ENCODE measurements at places on chromosomes 5 and 9.

- no peak for DNase-seq
Observed at GRCh38 chr5:33261305-33261704, 179.5 kb upstream of the TARS1 start.

DNA sequence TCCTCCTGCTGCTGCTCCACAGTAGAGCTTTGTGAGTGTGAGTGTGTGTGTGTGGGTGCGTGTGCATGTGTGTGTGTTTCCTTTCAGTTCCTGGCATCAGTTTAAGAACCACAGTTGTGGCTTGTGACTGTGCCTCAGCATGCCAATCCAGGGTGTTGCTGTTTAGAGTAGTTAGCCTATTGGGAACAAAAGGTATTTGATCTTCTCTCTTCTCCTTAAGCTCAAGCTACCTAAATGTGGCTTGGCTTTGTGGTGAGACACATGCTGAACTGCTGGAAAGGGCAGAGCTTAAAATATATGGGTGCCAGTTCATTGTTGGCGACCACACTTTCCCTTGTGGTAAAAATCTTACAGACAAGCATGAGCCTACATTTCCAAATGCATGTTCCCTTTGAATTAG is 116.6 kb upstream of the BNC2 start:
- DNase-seq: no peak

- DNase-seq: no peak
Observed at GRCh38 chr9:103245369-103245768, 250.2 kb downstream of the CYLC2 start.

DNA sequence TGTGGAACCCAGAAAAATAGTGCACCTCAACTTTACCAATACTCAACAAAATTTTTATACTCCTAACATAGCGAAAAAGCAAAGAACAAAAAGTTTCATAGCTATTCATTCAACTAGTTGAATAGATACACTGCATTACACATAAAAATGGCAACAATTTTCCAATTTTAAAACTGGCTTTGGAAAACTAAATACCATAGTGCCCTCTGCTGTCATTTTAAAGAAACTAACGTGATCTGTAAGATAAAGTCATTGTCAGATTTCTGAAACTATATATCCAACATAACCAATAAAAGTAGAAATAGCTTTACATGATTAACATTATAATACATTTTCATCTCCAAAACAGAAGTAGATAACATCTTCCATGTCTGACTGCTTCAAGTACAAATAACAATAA is 31.6 kb downstream of the DTWD2 start:
- no peak for DNase-seq

DNA sequence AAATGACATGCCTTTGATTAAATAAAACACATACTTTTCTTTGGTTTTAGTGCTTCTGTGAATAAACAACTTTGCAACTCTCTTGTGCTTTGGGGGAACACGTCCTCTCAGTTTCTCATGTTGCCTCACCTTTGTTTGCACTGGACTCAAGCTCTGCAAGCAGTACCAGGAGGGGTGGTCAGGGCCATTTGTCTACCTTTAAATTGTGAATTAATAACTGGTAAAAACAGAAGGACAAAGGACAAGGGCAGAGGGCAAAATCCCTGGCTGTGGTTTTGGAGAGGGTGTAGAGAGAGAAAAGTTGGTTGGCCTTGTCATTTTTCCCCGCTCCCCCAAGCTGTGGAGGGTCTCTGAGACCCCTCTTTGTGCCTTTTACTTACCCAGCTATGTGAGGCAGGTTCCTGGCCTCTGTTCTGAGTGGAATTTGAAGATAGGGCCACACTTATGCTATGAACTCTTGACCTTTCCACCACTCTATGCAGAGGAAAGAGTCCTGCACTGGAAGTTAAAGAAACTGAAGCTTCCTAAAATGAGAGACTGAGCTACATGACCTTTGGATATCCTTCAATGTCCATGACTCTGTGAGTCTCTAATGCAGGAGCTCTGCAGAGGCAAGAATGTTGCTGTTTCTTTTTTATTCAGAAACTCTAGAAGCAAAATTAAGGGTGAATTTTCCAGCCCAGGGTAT is 55.1 kb upstream of the MOCS2 start:
- no peak for DNase-seq

DNA sequence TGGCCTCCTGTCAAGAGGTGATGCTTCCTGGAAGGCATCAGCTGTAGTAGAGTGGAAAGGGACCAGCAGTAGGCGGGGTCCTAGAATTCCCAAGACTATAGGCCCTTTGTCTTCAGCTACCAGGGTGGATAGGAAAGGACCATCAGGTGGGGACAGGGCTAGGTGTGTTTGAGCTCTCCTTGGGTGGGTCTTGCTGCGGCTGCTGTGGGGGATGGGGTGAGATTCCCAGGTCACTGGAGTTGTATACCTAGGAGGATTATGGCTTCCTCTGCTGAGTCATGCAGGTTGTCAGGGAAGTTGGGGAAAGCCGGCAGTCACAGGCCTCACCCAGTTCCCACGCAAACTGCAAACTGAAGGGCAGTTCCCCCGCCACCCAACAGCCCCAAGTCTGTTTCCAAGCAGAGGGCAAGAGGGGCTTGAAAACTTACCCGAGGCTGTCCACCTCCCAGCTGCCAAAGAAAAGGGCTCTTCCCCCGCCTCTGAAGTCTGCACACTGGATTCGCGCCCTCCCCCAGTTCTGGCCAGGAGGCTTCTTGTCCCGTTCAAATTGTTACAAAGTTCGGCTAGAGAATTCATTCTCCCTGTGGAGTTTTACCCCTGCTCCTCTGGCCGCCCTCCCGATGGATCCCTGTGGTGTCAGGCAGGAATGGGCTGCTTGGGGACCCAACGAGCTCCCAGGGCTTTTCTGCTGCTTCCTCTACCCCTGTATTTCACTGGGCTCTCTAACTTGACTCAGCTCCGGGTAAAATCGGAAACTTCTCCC is 23.0 kb upstream of the ECM2 start:
- DNase-seq: no peak

DNA sequence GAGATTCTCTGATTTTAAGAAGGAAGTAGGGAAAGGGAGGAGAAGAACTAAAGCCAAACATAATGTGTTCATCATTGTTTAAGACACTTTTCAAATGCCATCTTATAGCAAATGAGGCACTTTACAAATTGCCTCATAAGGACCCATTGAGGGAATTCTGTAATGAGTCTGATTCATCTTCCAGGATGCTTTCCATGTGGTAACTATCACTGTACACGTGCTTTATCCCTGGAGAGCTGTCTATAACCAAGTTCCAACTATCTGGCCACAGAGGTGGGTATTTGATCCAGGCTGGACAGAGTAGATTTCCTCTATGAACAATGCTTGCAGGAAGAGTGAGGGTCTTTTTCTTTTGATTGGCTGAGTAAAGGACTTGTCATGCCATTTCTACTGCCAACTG is 183.5 kb upstream of the NFIB start:
- DNase-seq: no peak

- DNase-seq: no peak
Observed at GRCh38 chr9:98247831-98248657, 7.4 kb downstream of the TBC1D2 start.

GRCh38 chr9:99162759-99163364 is 57.9 kb downstream of the TGFBR1 start:
- no peak for DNase-seq

- DNase-seq: no peak
Observed at GRCh38 chr5:38790891-38791290, 54.9 kb upstream of the OSMR start.

- no peak for DNase-seq
Observed at GRCh38 chr9:82180711-82181110, 192.1 kb downstream of the SPATA31D1 start.

DNA sequence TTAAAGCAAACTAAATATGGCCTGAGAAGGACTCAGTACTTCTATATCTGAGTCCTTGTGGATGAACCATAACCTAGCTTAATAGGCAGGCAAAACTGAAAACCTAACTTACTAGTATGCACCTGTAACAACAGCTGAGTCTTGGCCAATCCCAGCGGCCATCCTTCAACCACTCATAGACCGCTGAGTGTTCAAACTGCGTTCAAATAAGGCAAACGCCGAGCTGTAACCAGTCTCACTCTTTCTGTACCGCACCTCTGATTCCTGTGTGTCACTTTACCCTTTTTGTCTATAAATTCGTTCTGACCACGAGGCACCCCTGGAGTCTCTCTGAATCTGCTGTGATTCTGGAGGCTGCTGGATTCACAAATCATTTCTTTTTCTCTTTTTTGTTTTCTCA is 170.5 kb downstream of the COL23A1 start:
- DNase-seq: no peak

- DNase-seq: no peak
Observed at GRCh38 chr9:134316449-134317160, 9.7 kb upstream of the RXRA start.

- no peak for DNase-seq
Observed at GRCh38 chr5:126624534-126624933, 23.8 kb downstream of the PHAX start.

DNA sequence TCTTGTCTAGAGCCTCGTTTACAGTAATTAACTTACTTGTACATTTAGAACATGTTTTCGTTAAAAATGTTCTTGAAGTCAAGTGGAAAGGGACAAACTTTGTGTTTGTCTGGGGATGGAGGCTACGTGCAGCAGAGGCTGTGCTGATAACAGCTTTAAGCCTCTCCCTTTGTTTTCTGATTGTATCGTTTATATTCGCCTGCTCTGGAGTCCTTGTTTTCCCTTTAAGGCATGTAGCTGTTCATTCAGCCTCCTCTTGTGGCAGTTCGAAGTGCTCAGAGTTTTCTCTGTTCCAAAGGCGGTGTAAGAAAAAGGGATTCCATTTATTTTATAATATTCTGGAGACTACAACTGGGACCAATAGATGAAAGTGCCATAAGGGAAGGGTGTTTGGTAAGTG is 1.9 kb downstream of the SLC36A1 start:
- DNase-seq: no peak

DNA sequence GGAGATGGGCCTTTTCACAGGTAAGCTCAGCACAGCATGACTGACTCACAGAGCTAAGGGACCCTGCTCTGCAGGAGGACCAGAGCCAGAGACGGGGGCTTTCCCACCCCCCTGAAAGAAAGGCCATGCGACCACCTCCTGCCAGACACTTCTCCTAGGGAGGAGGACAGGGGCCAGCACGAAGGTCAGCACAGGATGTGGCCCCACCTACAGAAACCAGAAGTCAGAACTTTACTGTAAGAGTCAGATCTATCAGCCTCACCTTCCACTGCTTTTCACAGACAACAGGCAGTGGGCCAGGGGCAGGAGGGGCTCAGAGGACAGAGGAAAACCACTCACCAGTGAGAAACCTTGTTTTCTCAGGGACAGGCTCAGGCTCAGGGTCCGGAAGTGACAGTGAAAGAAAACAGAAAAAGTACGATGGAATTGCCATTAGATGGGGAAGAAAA is 37.9 kb downstream of the CCNJL start:
- no peak for DNase-seq

- no peak for DNase-seq
Observed at GRCh38 chr5:169610606-169611005, 26.5 kb upstream of the DOCK2 start.

DNA sequence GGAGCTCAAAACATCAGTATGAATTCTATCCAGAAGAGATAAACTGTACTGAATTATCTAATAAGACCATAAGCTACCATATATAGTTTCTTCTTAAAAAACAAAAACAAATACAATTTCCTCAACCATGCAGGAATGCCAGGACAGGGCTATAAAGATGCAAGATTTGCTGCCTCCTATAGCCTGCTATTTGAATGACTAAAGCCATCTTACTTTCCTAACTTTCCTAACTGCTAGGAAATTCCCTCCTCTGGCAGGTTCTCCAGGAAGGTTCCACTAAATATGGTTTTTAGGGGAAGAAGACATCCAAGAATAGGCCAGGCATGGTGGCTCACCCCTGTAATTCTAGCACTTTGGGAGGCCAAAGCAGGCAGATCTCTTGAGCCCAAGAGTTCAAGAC is 15.1 kb downstream of the KIF27 start:
- DNase-seq: no peak

DNA sequence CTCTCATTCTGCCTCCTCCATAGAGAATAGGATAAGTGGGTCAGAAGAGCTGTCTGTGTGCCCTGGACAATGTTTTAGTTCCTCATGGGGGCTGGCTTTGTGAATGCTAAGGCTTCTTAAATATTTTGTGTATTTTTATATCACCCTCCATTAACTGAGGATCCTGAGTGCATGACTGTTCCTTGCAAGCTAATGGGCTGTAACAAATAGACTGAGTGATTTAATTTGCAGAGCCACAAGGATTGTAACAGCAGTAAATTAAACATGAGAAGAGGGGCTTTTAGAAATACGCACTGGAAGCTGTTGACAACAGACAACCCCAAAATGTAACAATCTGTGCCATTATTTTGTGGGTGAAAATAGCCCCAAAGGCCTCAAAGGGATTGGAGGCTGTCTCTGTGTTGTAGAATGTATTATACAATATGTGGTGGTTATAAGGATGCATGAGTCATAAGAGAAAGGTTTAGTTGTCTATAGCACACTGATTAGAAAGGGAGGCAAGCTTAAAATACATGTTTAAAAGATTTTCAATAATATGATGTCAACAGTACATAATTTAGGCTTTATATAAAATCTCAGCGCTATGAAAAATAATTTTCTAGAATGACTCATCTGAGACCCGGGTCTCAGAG is 152.7 kb upstream of the ACTBL2 start:
- DNase-seq: no peak

DNA sequence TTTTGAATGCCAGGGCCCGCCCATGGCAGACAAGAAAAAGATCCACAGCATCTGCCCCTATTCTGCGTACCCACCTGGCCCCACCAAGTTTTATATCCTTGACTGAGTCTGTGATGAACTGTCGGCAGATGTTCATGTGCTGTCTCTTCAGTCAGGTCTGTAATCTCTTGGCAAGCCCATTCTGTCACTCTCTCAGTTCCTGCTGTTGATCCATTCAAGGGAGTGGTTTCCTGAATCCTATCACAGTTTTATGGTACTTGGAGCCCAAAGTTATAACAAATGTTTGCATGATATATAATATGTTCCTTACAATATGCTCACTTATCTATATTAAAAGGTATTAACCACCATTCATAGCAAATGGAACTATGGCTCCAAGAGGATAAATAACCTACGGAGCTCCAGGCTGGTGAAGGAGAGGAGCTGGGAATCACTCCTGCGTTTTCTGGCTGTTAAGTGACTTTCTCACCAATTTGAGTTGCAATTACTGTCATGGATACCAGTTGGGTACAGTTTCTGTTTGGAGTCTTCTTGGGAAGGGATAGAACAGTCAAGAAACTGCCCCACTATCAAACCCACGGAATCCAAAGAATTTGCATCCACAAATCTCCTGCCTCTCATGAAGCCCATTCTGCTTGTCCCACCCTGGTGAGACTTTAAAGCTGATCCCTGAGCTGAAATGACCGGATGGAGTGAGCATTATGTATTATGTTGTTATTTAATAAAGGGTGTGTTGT is 103.4 kb upstream of the SPRY4 start:
- no peak for DNase-seq

DNA sequence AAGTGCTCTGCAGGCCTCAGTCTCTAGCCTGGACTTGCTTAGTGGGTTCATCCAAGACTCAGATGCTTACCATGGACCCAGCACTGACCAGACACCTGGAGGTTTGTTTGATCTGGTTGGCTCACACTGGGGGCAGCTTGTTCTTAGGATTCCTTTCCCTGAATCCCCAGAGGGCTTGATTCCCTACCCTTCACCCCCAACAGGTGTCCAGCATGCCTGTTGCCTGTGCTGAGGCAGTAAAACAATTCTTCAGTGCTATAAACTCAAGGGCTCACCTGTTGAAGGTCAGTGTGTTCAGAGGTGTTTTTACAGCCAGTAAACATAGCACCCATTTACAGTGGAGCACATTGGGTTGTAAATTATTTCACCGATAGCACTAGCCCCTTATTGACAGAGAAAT is 123.8 kb upstream of the KLF4 start:
- DNase-seq: no peak

- no peak for DNase-seq
Observed at GRCh38 chr9:101738566-101739183, at the start of gene GRIN3A. TSS of gene GRIN3A (minus strand) at chr9:101738647. CDS start at chr9:101737979, 668 bp downstream.

GRCh38 chr5:88238732-88239131 is 29.9 kb downstream of the TMEM161B start:
- DNase-seq: no peak
